ENCODE measurements at places on chromosomes 7 and 10.
A peak's percentile ranks its signal among the peaks of the same experiment; 100 is the strongest.

- DNase-seq: no peak
Observed at GRCh38 chr7:150373049-150373801, 4.6 kb downstream of the REPIN1 start.

DNA sequence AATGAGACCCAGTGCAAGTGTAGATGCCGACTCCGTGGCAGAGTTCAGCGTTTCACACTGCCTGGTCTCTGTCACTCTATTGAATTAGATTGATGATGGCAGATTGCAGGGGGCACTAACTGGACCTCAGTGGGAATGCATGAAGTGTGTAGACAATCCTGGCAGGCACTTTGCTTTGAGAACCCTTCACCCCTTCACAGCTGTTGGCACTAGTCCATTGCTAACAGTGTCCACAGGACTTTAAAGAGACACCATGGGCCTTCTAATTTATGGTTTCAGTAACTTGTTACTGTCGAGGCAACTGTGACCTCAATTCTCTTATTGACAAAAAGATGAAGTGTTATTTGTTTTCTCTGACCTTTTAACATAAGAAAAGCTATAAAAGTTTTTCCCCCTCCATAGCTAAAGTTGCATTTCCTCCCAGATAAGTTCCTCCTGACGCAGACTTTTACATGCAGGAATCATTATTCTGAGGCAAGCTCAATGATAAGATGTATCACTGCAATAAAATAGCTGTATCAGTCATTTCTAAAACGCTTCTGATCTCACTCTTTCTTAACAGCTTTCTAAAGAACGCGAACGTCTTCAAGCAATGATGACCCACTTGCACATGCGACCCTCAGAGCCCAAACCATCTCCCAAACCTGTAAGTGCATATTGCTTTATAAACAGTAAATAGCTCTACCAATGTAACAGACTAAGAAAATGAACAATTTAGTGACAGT is 238.9 kb downstream of the FOXP2 start:
- DNase-seq: no peak

DNA sequence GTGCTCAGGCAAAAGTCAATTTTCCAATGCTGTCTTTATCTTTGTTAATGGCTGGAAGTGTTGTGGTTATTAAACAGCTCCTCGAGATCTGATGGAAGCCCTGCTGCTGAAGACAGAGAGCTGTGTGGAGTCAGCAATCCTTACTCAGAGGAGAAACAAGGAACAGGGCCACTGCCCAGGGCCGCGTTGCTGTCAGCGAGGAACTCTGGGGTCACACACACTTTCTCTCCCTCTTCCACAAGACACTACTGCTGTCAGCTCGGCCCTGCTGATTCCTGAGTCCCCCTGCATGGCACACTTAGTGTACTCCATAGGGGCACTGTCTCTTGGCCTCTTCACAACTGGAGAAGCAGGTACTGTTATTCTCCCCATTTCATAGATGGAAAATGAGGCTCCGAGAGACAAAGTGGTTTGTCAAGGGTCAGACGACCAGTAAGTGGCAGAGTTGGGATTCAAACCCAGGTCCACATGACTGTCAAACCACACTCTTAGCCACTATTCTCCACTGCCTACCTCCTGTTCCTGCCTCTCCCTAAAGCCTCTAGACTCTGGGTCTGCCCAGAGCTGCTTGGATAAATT is 29.3 kb upstream of the PDCD4 start:
- no peak for DNase-seq

DNA sequence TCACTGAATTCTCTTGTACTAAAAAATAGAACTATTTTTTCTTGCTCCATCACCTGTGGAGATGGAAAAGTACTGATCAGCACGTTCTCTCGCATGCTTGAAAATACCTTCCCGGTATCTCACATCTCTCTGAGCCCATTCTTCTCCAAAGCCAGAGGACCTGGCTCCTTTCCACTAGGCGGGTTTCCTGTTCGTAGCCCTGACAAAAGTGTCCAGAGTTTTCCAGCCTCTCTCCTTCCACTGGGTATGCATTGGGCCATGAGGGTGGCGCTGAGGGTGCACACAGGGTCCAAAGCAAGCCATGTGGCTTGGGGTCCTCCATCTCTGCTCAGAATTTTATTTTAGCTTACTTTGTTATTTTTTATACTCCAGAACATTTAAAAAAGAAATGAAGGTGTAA is 16.3 kb upstream of the SRGN start:
- no peak for DNase-seq

DNA sequence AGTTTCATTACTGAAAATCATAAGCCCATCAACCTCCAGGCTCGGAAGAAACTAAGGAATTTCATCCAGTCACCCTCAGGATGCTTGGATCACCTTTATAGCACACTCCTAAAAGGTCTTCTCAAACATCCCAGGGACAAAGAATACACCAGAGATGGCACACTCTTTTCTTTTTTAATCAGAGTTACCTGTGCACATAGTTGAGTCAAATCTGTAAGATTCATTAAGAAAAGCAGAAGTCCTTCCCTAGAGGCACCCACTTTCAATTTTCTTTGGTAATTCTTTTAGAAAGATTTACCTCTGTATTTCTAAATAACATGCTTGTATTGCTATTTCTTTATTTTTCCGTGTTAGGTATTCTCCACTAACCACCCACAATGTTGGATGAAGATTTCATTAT is 50.6 kb upstream of the IL6 start:
- DNase-seq: no peak

- DNase-seq: no peak
Observed at GRCh38 chr10:71068861-71069271, 143.5 kb upstream of the UNC5B start.

- DNase-seq: no peak
Observed at GRCh38 chr10:81875467-81876252, 666 bp downstream of the NRG3 start.

DNA sequence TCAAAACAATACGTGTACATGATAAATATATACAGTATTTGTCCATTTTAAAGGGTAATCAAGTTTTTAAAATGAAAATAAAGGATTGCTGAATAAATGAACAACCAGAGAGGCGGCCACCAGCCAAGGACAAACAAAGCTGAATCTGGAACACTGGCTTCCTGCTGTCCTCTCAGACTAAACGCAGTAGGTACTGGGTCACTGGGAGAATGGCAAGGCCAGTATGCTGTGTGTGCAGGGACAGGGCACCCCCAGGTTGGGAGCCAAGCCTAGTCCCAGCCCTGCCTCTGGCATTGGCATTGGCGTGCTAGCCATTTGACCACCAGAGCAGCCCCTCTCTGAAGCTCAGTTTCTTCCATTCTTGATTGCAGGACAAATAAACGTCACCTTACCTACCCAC is 33.8 kb downstream of the DLG5 start:
- no peak for DNase-seq

- DNase-seq: no peak
Observed at GRCh38 chr10:88530629-88531391, 52.3 kb downstream of the RNLS start.

DNA sequence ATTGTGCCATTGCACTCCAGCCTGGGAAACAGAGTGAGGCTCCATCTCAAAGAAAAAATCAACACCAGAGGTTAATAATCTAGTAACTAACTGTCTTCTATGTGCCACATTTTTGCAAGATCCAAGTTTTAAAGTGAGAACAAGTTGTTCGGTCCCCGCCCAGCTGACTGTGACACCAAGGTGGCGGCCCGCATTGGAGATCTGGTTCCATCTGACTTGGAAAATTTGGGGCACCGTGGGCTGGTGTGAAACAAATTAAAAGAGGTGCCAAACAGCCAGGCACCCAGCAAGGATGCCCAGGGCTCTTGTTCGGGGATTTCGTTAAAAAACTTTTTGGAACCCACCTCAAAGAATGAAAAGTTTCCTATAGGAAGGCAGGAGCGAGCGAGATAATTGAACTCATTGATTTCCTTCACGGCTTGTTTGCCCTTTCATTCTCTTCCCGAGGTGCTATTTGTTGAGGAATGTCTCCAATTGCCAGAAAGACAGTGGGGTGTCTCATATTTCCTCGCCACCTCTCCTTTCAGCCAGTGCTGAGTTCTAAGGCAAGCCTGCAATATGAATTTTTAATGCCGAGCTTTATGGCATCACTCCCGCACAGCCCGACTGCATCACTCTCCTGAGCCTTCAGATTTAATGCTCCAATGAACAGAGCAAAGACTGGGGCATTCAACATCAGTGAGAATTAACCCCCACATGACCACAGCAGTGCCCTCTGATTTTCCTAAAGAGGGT is 156.9 kb upstream of the SH2B2 start:
- peak; percentile 85 for DNase-seq

GRCh38 chr7:137036768-137037167 is 168.3 kb downstream of the CHRM2 start:
- DNase-seq: no peak

DNA sequence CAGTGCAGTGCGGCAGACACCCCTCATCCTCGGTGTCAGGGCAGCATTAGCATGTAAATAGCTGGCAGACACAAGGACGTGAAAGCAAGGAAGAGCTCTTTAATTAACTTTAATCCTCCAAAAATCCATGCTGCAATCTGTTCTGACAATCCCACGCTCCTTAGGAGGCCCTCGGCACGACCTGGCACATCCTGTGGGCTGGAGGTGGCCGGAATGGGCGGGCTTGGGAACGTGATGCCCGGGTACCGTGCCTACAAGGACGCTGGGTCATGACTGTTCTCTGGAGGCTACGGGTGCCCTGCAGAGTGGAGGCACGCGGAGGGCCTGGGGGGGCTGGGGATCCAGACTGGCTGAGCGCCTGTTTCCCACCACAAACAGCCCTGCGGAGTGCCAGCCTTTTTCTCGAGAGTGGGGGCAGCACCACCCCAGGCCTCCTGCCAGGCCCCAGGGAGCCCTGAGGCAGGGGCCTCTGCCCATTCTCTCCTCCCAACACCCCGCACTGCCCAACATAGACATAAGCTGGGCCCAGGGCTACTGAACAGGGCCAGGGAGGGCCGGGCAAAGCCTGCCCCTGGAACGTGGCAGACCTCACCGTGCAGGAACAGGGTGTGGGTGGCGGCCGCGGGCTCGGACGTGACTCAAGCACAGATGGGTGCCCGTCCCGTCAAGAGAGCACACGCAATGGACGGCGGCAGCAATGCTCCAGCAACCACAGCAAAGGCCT is 189.3 kb downstream of the MAD1L1 start:
- peak; percentile 55 for DNase-seq

DNA sequence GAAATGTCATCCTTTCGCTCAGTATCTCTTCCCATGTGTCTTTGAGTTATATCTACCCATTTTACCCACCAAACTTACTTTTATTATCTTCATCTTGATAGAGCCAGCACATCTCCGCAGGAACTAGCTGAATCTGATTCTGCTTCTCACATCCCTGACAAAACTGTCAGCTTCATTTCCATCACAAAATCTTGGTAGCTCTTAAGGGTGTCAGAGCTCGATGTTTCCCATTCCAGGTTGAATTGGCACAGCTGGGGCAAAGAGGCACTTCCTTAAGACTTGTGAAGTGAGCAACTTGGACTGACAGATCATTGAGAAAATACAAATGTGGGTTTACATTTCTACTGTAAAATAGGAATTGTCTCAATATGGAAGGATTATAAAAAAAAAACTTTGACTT is 434.5 kb downstream of the SUGCT start:
- no peak for DNase-seq

- DNase-seq: no peak
Observed at GRCh38 chr7:154892459-154892858, 110.5 kb downstream of the PAXIP1 start.

DNA sequence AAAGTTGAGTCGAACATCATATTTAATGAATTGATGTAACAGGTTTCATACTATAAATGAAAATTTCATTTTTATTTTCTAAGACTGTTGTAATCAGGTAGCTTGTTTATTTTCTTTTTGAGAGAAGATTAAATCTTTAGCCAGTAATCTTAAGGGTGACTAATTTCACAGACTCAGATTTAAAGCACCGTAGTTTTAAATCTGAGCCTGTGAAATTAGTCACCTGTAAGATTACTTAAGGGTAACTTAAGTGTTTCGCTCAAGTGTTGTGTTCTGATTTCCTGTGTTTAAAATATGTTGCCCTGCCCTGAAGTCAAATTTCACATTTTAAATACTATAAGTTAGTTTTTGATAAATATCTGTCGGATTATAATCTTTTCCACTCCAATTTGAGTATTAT is 35.8 kb upstream of the TMEM236 start:
- DNase-seq: no peak

GRCh38 chr10:1377740-1378397 is 321.7 kb downstream of the WDR37 start:
- DNase-seq: no peak

GRCh38 chr7:66152371-66153191 is 37.9 kb downstream of the CRCP start:
- DNase-seq: no peak

- DNase-seq: peak; percentile 28
Observed at GRCh38 chr10:46525177-46525823, 31.2 kb downstream of the GPRIN2 start.

DNA sequence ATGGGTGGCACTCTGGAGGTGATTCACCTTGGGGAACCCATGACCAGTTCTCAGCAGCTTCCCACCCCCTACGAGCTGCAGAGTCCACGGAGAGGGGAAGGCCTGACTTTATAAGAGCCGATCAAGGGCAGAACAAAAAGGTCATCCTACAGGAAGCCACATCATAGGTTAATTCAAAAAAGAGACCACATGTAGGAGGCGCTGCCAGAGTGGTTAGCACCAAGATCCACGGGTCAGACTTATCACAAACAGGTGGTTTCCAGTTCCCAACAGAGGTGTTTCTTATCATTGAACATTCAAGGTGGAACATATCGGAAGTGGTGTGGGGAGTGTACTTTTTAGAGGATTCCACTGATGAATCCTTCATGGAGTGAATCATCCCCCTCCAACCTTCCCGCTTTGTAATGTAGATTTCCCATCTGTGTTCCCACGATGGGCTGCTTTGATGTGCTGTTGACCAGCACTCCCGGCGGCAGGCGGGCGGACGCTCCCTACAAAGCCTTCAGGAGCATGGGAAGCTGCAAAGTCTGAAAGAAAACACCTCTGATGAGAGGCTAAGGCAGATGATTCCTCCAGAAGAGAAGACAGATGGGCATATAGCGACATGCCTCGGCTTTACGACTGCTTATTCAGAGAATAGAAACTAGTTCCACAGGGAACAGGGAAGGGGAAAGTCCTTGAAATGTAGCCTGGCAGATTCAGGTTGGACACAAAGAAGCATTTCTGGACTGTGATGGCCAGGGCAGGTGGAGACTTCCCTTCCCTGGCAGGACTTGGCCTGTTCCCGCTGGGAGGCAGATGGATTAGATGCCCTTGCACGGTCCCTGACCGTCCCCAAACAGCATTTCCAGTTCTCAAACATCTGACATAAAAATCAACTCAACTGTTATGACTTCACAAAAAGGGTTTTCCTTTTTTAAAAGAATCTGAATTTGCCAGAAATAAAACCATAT is 66.5 kb downstream of the AFAP1L2 start:
- DNase-seq: no peak

- DNase-seq: no peak
Observed at GRCh38 chr7:2480070-2480408, 3.8 kb upstream of the GRIFIN start.

- DNase-seq: no peak
Observed at GRCh38 chr7:105020926-105021325, 6.9 kb downstream of the KMT2E start.

All from A673 (cell line).